ENCODE measurements at places on chromosomes 16 and 17.
A peak's percentile ranks its signal among the peaks of the same experiment; 100 is the strongest.

- DNase-seq: no peak
Measured at GRCh38 chr16:66798161-66798560, 3.2 kb downstream of the TERB1 start.

DNA sequence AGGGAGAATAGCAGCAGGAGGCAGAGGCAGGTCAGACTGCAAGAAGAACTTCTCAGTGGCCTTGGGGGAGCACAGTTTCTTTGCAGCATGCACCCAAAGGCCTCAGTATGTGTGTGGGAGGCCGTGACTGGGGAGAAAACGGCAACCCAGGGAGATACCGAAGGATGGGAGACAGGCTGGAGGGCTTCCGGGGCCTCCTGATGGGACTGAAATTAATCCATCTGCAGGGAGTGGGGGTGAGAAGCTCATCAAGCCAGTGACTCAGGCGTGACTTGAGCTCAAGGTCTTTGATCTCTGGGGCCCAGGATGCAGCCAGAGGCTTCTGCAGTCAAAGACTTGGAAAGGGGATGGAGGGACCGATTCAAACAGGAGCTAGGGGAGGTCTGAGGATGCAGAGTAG, 5.1 kb upstream of the C17orf113 start:
- no peak for DNase-seq

GRCh38 chr17:76867578-76868175, 527 bp upstream of the MGAT5B start:
- DNase-seq: no peak

DNA sequence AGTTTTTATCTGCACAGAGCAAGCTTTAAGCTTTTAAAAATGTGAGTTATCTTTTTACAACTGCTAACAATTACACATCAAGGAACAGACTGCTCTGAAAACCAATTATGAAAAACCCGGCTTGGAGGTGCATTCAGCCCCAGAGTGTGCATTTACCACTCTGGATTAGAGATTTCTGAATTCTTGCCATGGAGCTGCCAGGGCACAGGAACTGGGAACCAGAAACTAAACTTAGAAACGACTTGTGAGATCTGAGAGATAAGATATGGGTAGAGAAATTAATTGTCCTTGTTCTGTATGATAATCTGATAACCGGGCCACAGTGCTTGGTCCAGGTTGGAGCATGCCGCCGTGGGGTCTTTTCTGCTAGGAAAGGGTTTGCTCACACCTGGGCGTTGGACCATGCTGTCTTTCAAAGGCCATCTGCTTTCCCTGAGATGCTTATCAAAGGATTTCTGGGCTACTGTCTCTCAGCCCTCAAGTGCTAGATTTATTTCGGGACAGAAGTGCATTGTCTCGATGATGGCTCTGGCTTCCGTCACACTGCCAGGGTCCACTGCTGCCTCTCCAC, 210.0 kb downstream of the MAF start:
- DNase-seq: no peak

GRCh38 chr16:84618581-84619460, 943 bp upstream of the COTL1 start:
- DNase-seq: no peak

- peak; percentile 46 for DNase-seq
Measured at GRCh38 chr16:5633845-5634440, 536.3 kb upstream of the EEF2KMT start.

GRCh38 chr16:85724126-85724879, 26.6 kb downstream of the C16orf74 start:
- no peak for DNase-seq

- DNase-seq: no peak
Measured at GRCh38 chr17:59361386-59361785, 29.9 kb downstream of the YPEL2 start.

GRCh38 chr17:49519781-49520180, 24.7 kb downstream of the NGFR start:
- no peak for DNase-seq

- DNase-seq: no peak
Measured at GRCh38 chr17:72165867-72166439, 45.1 kb downstream of the SOX9 start.

DNA sequence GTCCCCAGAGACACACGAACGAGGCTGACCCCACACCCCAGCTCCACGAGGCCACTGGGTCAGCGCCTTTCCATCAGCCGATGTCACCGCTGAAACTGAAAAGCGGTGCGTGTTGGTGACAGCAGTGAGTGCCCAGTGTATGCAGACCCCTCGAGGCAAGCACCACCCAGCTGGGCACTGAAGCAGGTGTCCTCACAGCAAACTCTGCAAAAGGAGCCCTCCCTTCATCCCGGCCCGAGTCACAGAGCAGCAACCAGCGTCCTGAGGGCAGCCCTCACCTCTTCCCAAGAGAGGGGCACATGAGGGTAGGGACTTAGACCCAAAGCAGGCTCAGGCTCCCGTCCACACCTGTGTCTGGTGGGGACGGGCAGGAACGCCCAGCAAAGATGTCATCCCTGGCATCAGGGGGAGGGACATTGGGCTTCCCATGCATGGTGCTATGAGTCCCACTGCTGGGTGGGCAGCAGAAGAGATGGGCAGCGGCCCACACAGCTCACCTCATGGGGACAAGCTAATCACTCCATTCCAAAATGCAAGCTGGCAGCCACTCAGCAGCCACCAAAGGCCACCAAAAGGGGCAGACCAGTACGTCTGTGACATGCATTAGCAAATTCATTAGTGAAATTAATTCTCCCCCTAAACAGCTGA, 49.2 kb downstream of the RBFOX3 start:
- no peak for DNase-seq

- DNase-seq: no peak
Measured at GRCh38 chr17:48644159-48644558, 18.0 kb upstream of the HOXB9 start.

DNA sequence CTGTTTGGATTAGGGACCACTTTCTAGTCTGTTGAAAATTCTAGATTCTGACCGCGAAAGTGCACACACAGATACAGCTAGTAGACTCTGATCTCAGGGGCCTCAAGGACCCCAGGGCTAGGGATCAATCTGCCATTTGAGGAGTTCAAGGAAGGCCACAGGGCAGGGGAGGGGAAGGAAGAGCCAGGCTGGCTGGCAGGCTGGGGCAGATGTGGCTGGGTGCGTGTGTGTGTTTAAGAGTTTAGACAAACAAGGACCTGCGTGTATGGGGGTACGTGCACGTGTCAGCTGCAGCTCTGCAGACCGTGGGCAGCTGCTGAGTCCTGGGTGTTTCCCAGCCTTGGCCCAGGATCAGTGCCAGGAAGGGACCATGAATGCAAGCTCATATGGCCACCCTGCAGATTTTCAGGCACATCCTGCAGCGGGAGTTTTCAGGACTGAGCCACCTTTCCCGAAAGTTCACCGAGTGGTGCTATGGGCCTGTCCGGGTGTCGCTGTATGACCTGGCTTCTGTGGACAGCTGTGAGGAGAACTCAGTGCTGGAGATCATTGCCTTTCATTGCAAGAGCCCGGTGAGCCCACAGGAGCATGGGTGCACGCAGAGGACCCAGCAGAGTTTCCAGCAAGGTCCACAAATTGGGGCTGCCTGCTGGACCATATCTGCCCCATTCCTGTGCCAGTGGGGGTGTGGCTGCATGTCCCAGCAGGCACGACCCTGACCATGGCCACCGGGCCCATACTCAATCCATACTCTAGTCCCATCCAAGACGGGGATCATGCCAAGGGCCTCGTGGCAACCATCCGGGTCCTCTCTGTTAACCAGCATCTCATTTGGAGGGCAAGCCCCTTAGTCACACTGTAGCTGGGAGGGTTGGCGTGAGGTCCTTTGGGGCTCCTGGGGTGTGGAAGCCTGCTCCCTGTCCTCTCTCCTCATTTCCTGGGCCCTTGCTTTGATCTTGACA, 10.6 kb downstream of the TRPV2 start:
- DNase-seq: no peak

GRCh38 chr16:27407133-27407532, 5.2 kb downstream of the IL21R start:
- no peak for DNase-seq

DNA sequence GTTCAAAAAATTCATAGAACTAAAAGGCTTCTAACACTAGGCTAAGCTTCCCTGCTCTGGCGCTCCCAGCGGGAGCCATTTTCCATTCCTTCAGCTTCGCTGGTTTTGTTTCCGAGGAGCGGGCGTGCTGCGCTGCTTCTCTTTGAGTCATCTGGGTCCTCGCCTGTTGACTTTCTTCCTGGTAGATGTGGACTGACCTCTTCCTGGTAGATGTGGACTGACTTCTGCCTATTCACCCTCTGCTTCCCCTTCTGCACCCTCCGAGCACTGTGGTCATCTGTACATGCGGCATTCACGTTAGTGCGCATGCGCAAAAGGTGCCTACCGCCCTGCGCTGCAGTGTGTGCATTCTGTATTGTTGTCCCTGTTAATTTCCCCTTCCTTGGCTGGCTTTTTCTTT, 40.8 kb upstream of the SEC14L1 start:
- no peak for DNase-seq

GRCh38 chr17:30424471-30424870, 45.7 kb downstream of the CPD start:
- no peak for DNase-seq

- peak; percentile 67 for DNase-seq
Measured at GRCh38 chr17:79811011-79811867, 14.4 kb upstream of the CBX8 start.

DNA sequence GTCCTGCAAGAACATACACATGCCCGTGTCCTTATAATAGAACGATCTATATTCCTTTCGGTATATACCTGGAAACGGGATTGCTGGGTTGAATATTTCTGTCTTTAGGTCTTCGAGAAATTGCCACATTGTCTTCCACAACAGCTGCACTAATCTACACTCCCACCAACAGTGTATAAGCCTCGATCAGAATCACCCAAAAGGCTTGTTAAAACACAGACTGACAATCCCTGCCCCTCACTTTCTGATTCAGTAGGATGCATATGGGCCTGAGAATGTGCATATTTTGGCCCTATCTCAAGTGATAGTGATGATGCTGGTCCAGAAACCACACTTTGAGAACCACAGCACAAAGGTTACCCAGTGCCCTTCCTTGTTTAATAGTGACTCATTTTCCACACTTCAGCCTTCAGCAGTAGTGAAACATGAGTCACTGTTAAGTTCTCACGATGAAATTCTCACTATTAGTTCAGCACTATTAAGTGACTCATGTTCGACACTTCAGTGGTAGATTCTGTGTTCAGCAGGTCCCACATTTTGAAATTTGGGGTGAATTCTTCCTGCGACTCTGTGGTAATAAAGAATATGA, 215.6 kb downstream of the GRIN2A start:
- DNase-seq: peak; percentile 32

DNA sequence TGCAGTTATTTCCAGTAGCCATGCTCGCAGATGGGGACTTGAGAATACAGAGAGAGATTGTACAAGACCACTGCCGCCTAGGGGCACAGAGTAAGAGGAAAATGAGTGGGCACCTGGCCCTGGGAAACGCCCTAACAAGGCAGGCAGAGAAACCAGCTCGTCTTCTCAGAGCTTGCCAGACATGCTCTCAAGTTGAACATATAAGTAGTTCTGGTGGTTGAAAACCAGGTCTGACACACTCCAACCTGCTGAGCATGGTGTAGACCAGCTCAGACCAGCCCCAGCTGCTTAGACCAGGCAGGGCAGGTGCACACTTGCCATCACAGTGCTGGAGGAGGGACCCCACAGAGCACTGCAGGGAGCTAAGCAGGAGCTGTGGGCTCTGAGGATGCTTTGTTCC, 250.5 kb downstream of the CPPED1 start:
- no peak for DNase-seq

- peak; percentile 67 for DNase-seq
Measured at GRCh38 chr17:16428098-16428882, 12.9 kb downstream of the TRPV2 start.

DNA sequence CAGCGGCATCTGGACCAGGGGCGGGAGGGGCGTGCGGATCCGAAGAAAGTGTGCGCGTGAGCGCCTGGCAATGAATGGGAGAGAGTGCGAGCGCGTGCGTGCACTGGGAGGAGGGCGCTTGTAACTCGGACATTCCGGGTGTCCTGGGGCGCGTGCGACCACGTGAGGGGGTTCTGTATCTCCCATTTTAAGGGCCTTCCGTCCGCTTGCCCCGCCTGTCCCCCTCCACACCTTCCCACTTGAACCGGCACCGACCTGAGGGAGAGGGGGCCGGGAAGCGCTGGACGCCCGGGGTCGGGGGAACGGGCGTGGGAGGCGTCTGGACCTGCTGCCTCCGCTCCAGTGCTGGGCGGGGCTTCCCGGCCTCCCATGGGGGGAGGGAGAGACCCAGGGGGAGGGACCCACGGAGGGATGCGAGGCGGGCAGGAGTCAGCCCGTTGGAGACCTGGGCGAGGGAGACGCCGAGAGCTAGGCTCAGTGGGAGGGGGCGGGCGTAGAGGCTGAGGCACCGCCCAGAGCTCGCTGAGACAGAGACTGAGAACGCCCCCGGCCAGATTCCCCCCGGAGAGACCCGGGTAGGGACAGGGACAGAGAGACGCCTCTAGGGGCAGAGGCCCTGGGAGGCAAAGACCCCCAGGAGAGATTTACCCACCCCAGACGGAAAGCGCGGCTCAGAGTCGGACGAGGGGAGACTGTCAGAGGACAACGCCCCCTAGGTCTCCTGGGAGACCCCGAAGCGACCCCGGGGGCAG, at the start of gene KREMEN2:
Gene KREMEN2 (plus strand): TSS at position 553 of the 752 bp plus-strand sequence. CDS start 246 bp downstream, outside the sequence.
- DNase-seq: peak; percentile 56

Data from GM10248 (cell line).